ENCODE measurements at places on chromosomes 2 and 18.

DNA sequence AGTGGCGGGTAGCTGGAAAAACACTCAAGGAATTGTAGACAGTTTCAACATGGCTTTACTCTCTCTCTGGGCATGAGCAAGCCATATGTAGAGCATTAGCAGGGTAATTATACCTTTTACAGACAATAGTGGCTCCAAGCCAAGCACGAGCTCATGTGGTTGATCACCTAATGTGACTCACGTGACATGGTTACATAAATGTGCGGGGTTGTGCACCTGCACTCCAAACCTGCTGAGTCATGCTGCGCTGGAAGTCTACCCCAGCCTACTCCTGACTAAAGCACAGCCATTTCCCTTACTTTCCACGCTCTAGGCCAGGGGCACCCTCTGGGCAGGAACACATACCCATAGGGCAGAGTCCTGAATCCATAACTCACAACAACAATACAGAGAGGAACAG, 232.8 kb downstream of the MBD5 start:
- no peak for DNase-seq

- DNase-seq: no peak
Observed at GRCh38 chr2:182316950-182317349, 109.9 kb downstream of the PDE1A start.

DNA sequence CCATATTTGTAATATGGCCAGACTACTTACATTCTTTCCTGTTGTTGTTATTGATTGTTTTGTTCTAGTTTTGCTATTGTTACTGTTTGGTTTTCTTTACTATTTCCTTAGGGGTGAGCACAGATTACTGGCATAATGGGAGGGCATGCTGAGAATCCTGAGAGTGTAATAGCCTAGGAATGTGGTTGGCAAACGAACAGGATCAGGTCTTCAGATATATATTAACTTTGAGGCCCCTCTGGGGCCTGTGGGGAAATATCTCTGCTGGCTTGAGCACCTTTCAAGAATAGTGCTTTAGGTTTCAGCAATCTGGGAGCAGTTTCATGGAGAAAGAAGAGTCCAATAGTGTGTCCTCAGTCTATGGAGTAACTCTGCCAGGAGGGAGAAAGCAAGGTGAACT, 144.4 kb downstream of the THSD7B start:
- DNase-seq: no peak

- DNase-seq: no peak
Observed at GRCh38 chr2:18149660-18150246, 271.3 kb downstream of the KCNS3 start.

DNA sequence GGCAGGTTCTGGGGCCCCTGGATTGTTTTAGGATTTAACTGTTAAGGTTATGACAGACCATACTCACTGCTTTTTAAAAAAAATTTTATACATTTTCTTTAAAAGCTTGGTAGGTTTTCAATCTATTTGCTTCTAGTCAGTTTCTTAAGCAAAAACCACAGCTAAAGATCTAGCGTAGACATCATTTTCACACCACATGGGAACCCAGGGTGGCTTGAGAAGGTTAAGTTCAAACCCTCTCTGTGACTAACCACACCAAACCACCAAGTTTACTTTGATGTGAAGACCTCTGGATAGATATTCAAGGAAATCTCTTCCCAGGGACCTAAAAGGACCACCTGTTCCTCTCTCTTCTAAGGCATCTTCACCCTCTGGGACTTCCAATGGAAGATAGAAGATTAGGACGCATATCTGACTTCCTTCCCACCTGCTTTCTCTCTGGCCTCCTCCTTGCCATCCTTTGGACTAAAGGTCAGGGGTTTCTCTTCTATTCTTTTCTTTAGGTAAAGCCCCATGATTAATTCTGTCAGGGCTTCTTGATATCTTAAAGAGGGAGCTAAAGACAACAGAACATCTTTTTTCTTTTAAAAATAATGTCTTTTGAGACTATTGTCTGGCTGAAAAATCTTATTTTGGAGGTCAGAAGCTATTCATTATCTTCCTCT, 32.3 kb downstream of the FOSL2 start:
- no peak for DNase-seq

- DNase-seq: no peak
Observed at GRCh38 chr2:29110916-29111535, 4.2 kb upstream of the CLIP4 start.

- DNase-seq: no peak
Observed at GRCh38 chr2:156340804-156341451, 8.4 kb upstream of the NR4A2 start.

- DNase-seq: no peak
Observed at GRCh38 chr2:179877601-179878364, 16.4 kb upstream of the ZNF385B start.

DNA sequence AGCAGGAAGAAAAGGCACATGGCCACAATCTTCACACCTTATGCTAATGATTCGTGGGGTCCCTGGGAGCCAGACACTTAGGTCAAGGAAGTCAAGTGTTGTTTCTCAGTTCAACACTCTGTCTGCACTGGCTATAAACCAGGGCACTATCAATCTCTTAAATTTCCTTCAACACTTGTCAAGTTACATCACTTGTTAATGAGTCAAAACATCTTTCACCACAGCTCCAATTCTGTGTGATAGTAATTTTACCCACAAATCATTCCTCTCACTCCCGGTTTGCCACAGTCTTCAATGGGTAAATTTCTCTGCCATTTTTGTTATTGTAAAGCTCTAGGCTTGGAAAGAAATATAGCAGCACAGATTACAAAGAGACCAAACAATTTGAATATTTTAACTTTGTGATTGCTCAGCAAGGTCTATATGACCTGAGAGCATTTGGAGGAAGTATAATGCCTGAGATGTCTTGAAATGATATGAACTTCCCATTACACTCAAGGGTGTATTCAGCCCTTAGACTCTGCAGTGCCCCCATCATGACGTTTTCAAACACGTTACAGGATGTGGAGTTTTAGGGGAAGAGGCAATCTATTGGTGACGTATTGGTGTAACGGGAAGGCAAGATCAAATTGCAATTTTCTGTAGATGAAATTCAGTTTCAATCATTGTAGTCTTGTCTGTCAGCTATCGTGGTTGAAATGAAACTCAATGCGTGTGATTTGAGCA, 78.7 kb downstream of the ICOS start:
- DNase-seq: no peak

DNA sequence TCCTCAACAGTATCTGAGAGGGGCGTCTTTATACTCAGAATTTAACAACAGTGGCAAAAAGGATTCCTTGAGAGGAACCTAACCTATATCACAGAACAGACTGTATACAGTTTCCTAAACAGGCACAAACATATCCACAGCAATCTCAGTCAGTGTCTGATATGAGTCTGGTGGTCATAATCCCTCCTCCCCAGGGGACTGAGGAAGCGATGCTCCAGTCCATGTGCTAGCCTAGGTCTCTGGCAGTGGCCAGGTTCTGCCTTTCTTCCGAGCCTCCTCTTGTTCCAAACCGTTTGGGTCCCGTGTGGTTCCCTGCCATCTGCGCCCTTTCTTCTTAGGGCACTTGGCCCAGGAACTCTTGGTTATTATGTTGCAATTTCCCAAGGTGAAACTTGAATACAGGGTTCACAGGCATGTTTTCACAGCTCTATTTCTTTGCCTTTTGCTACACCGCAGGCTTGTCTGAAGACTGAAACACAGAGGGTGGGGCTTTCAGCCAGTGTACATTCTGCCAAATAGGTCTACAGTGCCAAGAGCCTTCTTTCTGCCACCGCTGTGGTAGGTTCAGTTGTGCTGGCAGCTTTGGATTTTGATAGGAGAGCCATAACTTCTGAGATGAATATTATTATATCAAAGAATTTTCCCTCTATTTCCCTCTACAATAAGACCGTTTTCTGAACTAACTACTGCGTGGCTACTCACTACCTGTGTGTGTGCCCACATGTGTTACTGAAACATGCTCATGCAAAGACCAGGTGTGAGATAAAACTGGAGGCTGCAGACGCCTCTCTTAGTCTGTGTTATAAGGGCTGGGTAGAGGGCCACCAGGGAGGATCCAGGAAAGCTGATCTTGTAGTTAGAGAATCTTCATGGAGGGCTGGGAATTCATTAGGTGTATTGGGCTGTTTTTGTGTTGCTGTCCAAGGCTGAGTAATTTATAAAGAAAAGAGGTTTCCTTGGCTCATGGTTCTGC, 75.0 kb upstream of the HAAO start:
- DNase-seq: no peak

DNA sequence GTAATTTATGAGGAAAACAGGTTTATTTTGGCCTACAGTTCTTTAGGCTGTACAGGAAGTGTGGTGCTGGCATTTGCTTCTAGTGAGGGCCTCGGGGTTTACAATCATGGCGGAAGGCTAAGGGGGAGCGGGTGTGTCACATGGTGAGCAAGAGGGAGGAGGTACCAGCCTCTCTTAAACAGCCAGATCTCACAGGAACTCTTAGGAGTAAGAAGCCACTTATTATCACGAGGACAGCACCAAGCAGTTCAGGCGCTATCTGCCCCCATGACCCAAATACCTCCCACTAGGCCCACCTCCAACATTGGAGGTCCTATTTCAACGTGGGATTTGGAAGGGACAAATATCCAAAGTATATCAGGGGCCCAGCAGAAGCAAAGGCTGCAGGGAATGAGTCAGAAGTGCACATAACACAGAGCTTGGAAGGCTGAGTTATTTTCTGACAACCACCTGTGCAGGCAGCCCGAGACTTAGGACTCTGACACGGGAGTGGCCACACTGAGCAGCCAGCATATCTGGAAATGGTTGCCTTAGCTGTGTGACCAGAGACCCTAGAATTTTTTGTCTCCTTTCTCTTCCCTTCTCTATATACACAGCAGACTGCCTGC, 170.9 kb downstream of the PRPF40A start:
- no peak for DNase-seq

- DNase-seq: no peak
Observed at GRCh38 chr18:25019931-25020330, 332.0 kb downstream of the ZNF521 start.

DNA sequence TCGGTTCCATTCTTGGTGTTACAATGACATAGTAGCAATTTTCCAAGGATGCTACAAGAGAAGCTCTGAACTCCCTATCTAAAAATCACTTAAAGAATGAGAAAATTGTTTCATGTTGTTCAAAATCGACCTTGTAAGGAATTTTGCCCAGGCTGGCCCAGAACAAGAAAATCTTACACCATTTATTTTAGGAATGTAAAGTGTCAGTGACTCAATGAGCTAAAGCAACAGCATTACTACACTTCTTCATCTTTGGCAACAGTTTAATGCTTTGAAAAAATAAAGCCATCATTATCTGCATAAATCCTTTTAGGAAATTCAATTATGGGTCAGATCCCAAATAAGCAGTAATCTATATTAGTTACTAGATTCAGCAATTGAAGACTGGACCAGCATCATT, 38.6 kb downstream of the SLC25A12 start:
- no peak for DNase-seq

DNA sequence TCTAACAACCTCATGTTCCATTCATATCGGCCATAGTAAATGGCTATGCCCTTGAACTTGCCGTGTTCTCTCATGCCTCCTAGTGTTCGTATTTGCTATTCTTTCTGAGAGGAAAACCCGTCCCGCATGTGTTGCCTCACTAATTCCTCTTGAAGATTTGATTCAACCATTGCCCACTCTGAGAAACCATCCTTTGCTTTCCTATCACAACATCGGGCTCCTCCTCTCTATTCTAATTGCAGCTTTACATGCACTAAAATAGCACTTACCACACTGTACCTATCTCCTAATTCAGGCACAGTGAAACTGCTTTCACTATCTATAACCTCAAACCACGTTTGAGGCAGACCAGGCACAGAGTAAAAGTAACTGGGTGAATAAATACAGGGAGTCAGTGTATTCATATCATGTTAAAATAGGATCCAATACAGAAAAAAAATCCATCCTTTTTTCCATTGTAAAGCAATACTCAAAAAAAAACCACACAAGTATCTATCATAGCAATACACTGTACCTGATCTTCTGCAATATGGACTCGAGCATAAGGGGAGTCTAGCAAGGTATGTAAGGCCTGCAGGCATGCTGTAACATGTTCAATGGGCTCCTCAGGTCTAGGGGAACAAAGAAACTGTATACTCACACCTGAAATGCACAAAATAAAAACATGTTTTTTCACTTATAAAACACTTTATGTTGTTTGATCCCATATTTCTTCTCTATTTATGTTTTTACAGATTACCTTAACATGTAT, 39.0 kb upstream of the STRN start:
- DNase-seq: no peak

DNA sequence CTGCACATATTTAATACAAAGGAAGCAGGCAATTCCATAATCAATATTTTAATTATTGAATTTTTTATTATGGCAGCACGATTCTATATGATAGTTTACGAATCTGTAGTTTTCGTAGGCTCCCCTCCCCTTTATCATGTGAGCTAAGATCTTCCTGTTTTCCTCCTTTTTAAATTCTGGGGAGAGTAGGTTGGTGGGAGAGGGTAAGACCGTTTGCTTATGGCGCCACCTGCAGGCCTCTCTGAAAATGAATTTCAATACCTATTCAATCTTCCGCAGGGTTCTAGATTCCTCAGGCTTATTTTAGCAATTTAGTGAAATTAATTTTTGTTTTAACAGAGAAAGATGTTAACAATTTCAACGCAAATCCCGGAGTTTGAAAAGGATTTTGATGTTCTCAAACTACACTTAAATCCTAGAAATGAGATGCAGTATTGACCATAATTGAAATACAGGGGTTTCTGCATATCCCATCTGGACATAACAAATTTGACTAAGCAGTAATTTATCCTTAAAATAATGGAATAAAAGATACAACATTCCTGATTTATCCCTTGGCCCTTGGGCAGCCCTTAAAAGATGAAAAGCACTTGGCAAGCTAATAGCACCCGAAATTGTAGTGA, 12.8 kb upstream of the GBX2 start:
- DNase-seq: no peak

- DNase-seq: no peak
Observed at GRCh38 chr2:138779781-138780445, at the start of gene NXPH2. TSS of gene NXPH2 (minus strand) at chr2:138780390. CDS start at chr2:138780241, 149 bp downstream.

DNA sequence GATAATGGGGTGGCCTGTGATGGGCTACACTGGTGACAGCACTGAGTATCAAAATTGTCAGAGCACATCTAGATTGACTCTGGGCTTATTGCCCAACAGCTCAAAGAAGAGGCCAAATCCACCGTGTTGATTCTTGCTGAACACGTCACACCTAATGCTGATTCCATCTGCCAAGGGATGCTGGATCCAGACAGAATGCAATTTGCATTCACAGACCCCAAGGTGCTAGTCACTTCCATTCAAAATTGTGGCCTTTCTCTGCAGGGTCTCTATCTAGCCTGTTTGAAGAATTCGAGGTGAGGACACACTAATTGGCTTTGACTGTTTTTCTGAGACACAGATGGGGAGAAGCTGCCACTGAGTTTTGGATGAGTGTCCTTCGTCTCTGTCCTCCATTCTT, 13.5 kb upstream of the GPR39 start:
- DNase-seq: no peak

All from activated CD8-positive, alpha-beta memory T cell treated with anti-CD3 and anti-CD28 coated beads for 1 hour (primary cell).